Body of pancreas (tissue), 4 donors: ENCODE measurements at places on chromosomes 1 and 21. TPM values are rescaled to one million over a fixed set of nuclear protein-coding genes. Genes with fewer than 3 reads are reported as not detected.

DNA sequence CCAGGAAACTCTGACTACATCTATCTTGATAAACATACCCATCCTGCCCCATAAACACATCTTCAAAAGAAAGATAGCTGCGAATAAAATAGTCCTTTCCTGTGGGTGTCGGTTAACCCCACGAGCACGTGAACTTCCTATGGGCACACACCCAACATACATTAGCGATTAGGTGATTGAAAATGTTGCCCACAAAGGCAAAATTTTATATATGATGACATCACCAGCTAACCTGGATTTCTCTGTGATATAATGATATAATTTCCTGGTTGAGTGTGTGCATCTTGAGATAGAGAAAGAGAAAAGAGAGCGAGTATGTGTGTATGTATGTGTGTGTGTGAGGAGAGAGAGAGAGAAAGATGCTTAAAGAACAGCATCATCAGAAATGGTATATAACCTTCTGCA, 296.1 kb downstream of the PTPRC start:
- no peaks in the 10 kb centered on the region for H3K27me3 ChIP-seq
- H3K27ac ChIP-seq: peak overlapping the region; percentile 77
- peaks cover 21% of the 10 kb centered on the region for H3K4me1 ChIP-seq

DNA sequence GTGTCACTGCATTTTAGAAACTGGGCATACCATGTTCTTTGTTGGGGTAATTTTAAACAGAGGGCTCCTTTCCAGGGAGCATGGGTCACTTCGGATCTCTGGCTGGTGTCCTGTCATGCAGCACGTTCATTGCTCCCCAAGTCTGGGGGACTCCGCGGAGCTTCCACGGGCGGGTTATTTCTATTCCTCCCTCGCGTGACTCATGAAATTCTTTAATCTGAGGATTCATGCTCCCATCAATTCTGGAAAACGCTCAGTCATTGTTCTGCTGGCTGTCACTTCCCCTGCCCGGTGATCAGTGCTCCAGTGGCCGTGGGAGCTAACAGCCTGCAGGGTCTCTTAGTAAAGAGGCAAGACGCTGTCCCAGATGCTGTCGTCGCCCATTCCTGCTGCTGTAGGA, 28.1 kb downstream of the CFAP74 start:
- H3K4me3 ChIP-seq: no peak overlapping the region
- H3K4me1 ChIP-seq: no peaks in the 10 kb centered on the region

DNA sequence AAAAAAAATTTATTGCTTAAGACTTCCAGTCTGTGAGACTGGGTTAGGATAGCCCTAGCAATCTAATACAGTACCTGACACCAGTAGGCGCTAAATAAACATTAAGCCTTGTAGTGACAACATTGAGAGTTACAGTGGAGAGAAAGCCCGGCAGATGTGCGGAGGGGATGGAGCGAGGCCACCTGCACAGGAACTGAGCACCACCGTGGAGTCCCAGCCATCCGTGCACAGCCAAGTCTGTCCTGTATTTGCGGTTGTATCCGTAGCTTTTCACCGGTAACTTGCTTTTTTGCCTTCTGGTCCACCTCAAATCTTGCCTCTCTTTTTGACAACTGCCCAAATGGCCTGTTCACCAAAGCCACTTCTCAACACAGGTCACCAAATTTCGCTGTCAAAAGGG, 260.1 kb downstream of the GPATCH2 start:
- no peaks in the 10 kb centered on the region for H3K27me3 ChIP-seq
- H3K4me1 ChIP-seq: no peaks in the 10 kb centered on the region
- no peak overlapping the region for H3K27ac ChIP-seq
- no peaks in the 10 kb centered on the region for H3K36me3 ChIP-seq
- DNase-seq: no peak

DNA sequence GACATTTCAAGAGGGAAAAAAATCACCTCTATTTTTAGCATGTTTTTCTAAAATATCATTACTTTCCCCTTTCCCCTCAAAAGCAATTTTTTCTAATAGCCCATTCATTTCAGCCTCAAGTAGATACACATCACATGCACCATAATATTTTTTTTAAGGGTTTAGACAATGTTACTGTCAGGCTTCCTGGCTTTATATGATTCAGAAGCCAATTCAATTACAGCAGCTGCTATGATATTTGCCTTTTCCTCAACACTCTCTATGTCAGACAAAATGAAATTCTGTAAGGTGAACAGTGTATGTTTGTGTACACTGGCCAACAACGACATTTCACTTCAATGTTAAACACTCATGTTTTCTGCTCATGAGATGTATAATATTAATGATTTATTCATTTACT, 46.5 kb downstream of the OMA1 start:
- H3K27me3 ChIP-seq: no peaks in the 10 kb centered on the region
- no peak overlapping the region for H3K4me3 ChIP-seq
- H3K4me1 ChIP-seq: no peaks in the 10 kb centered on the region
- DNase-seq: no peak
- no peaks in the 10 kb centered on the region for H3K36me3 ChIP-seq

DNA sequence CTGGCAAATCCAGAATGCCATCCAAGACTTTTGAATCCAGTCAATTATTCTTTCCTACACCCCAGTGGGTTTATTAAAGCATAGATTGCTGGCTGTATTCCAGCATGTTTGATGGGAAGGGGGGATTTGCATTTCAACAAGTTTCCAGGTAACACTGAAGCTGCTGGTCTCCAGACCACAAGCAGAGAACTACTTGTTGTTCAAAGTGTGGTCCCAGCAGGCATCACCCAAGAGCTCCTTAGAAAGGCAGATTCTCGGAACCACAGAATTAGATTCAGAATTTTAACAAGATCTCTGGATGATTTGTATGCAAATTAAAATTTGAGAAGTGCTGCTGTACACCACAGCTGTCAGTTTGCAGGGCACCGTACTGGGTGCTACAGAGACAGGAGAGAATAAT, 216.3 kb upstream of the FAM78B start:
- no peaks in the 10 kb centered on the region for H3K4me1 ChIP-seq
- H3K27ac ChIP-seq: no peak overlapping the region
- H3K4me3 ChIP-seq: no peak overlapping the region

DNA sequence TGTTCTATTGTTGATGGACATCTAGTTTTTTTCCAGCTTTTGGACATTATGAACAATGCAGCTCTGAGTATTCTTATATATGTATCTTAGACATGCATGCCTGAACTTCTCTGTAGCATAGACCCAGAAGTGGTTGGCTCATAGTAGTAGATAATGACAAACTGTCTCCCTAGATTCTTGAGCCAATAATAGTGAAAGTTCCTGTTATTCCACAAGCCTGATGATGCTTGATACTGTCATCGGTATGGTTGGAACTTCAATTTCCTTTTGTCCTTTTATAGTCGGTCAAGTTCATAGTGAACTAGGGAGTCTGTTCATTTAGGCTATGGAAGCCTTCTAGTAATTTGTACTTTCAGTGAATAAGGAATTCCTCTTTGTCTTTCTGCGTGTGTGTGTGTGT, 56.8 kb downstream of the MTR start:
- peaks cover 18% of the 10 kb centered on the region for H3K36me3 ChIP-seq
- DNase-seq: no peak
- no peaks in the 10 kb centered on the region for H3K27me3 ChIP-seq
- H3K4me3 ChIP-seq: no peak overlapping the region
- peaks cover 15% of the 10 kb centered on the region for H3K4me1 ChIP-seq
- no peak overlapping the region for H3K27ac ChIP-seq

GRCh38 chr1:158087320-158087927, 93.3 kb upstream of the CD1D start:
- no peak overlapping the region for H3K4me3 ChIP-seq
- H3K27me3 ChIP-seq: no peaks in the 10 kb centered on the region
- H3K36me3 ChIP-seq: no peaks in the 10 kb centered on the region

GRCh38 chr1:231376101-231376500, 38.0 kb downstream of the SPRTN start:
- peaks cover 23% of the 10 kb centered on the region for H3K4me1 ChIP-seq
- H3K4me3 ChIP-seq: no peak overlapping the region
- H3K36me3 ChIP-seq: no peaks in the 10 kb centered on the region

- no peak overlapping the region for H3K27ac ChIP-seq
- H3K4me1 ChIP-seq: no peaks in the 10 kb centered on the region
- H3K36me3 ChIP-seq: no peaks in the 10 kb centered on the region
Measured at GRCh38 chr1:100404821-100405220, 52.5 kb downstream of the CDC14A start.

DNA sequence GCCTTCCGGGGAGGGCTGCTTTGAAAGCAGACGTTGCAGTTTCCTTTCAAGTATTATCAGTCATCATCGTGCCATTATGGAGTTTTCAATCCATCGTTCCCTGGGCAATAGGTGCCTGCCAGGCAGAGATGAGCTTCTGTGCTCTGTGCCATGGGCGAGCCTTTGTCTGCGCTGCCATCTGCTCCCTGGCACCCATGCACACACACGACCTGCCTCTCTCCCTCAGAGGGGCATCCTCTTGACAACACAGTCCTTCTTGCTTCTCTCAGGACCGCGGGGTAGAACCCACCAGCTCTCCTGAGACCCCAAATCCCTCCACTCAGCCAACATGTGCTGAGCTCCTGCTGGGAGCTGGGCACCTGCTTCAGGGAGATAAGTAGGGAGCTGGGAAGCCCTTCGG, 149.3 kb downstream of the HMGB4 start:
- H3K4me1 ChIP-seq: peaks cover 5% of the 10 kb centered on the region
- no peaks in the 10 kb centered on the region for H3K27me3 ChIP-seq
- H3K36me3 ChIP-seq: no peaks in the 10 kb centered on the region
- DNase-seq: no peak
- H3K27ac ChIP-seq: no peak overlapping the region
- no peak overlapping the region for H3K4me3 ChIP-seq

DNA sequence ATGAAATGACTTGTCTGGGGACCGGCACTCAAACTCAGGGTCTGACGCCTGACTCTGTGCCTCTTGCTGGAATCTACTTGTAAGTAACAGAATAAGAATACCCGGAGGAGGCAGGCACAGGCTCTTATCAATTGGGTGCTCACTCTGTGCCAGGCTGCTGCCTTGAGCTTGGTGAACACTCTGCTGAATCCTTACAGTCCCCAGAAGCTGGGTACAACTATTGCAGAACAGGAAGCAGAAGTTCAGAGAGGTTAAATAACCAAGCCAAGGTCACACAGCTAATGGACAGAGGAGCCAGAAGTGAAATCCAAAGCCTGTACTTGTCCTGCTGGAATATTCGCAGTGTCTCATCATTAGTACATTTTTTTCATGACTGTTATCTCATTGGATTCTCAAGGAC, 86.0 kb downstream of the EPHB2 start:
- H3K4me3 ChIP-seq: no peak overlapping the region
- H3K36me3 ChIP-seq: no peaks in the 10 kb centered on the region
- no peaks in the 10 kb centered on the region for H3K27me3 ChIP-seq
- H3K27ac ChIP-seq: no peak overlapping the region
- no peaks in the 10 kb centered on the region for H3K4me1 ChIP-seq

DNA sequence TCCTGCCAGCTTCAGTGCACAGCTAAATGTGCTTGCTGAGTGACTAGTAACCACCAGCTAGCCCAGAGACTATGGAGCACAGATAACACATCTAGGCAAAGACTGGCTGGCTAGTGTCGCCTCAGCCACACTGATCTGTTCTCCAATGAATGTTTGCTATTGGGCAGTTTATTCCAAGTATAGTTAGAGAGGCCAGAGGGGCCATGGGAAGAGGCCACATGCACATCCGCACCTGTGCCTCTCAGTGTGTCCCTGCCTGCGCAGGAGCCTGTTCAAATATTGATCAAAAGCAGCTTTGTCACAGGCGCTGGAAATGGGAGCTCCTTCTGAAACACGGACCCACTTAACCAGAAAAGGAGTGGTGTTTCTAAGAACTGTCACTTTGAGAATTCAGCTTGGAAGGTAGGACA, 51.3 kb upstream of the ATP1A1 start:
- no peaks in the 10 kb centered on the region for H3K36me3 ChIP-seq
- peaks cover 79% of the 10 kb centered on the region for H3K4me1 ChIP-seq
- H3K27me3 ChIP-seq: no peaks in the 10 kb centered on the region
- H3K4me3 ChIP-seq: no peak overlapping the region
- peak overlapping the region; percentile 71 for H3K27ac ChIP-seq

DNA sequence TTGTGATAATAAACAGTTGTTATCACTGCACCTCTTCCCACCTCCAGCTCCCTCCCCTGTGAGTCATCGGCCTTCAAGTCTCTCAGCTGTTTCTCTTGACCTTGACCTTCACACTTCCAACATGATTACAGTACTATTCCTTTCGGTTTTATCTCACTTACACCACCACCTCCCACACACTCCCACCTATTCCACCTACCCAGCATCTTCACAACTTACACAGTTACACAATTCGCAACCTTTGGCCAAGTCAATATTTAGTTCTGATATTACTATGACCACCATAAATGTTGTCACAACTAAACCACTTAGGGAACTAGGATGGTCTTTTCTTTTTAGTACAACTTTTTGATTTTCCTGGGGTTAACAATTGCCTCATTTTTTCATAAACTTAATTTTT, 60.2 kb downstream of the RIPK4 start:
- no peak overlapping the region for H3K4me3 ChIP-seq
- peaks cover 39% of the 10 kb centered on the region for H3K4me1 ChIP-seq
- H3K36me3 ChIP-seq: no peaks in the 10 kb centered on the region
- H3K27me3 ChIP-seq: no peaks in the 10 kb centered on the region
- H3K27ac ChIP-seq: peak overlapping the region; percentile 55

DNA sequence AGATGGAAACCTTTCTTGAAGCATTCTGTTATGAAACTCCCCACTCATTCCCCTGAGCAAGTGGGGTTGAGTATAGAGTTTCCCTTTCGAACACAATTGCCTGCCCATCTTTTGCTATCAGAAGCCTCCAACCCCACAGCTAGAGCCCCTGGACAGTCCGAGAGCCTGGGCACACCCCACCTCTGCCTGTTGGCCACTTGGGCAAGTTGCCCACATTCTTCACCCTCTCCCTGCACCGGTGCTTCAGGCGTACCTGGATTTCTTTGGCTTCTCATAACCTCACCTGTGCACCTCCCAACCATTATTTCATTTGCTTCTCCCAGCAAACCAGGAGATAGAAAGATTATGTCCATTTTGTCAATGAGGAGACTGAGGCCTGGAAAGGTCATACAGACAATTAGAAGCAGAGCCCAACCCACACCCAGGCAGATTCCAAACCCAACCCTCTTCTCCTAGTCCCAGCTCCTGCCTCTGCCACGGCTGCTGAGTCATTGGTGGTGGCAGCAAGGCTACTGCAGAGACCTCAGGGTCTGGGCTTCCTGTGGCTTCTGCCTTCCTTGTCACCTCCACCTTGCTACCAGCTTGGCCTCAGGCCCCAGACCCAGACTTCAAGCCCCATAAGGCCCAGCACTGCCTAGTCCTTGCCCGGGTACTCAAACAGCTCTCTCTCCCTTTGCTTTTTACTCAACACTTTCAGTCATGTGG, 118.7 kb upstream of the ZBTB40 start:
- H3K4me3 ChIP-seq: no peak overlapping the region
- no peaks in the 10 kb centered on the region for H3K4me1 ChIP-seq
- H3K36me3 ChIP-seq: no peaks in the 10 kb centered on the region
- H3K27me3 ChIP-seq: no peaks in the 10 kb centered on the region

Gene CADM3
- 1.6 TPM for total RNA-seq

Gene SLAMF9
- not detected for total RNA-seq

Gene LRRN2
- 1.6 TPM for total RNA-seq

Gene FMO3
- 2.6 TPM for total RNA-seq

Gene ZNF644
- 41.0 TPM for total RNA-seq

Gene IPO9
- total RNA-seq: 11.7 TPM

Gene LCE2A
- total RNA-seq: not detected
